T-helper 2 cell treated with Interferon-gamma antibody and Interleukin-4, amounts not matched to agents 100 ng/mL and 5 ng/mL, for 36 hours (primary cell): ENCODE measurements at places on chromosomes 3 and 15. TPM values are rescaled to one million over a fixed set of nuclear protein-coding genes. Genes with fewer than 3 reads are reported as not detected.

ANKRD63 gene
- 0.23 TPM in 1 of 2 replicates, not detected in the other for total RNA-seq

C3orf49 gene
- total RNA-seq, result not detected in 2 replicates

IL16 gene
- 199 and 201 TPM in 2 replicates for total RNA-seq

MYRIP gene
- not detected in 2 replicates for total RNA-seq

STXBP5L gene
- total RNA-seq, result not detected in 2 replicates

ZNF654 gene
- 22.5 and 23.3 TPM in 2 replicates for total RNA-seq

HHLA2 gene
- 2.0 and 2.5 TPM in 2 replicates for total RNA-seq

GHSR gene
- not detected in 2 replicates for total RNA-seq

ARHGAP31 gene
- total RNA-seq, result 2.7 and 3.0 TPM in 2 replicates

ERICH6 gene
- not detected in 2 replicates for total RNA-seq

OR5H1 gene
- not detected in 2 replicates for total RNA-seq

LMAN1L gene
- 0.64 and 0.93 TPM in 2 replicates for total RNA-seq

PLD1 gene
- total RNA-seq, result 0.55 and 1.2 TPM in 2 replicates

SLC22A13 gene
- total RNA-seq, result 0.59 and 0.93 TPM in 2 replicates

CMTM8 gene
- 5.4 and 5.6 TPM in 2 replicates for total RNA-seq

C3orf20 gene
- 0.20 and 0.30 TPM in 2 replicates for total RNA-seq

SAMD7 gene
- not detected in 2 replicates for total RNA-seq

DNAJC17 gene
- total RNA-seq, result 41.5 and 43.2 TPM in 2 replicates

PPARG gene
- total RNA-seq, result 1.2 and 1.7 TPM in 2 replicates

GPR62 gene
- total RNA-seq, result not detected in 2 replicates

NUP210 gene
- total RNA-seq, result 194 and 198 TPM in 2 replicates

ADAMTS17 gene
- 0.52 and 1.7 TPM in 2 replicates for total RNA-seq

ALDH1A2 gene
- 0.32 TPM in 1 of 2 replicates, not detected in the other for total RNA-seq
